Fibroblast of lung (primary cell): ENCODE measurements at places on chromosomes 4 and X.

DNA sequence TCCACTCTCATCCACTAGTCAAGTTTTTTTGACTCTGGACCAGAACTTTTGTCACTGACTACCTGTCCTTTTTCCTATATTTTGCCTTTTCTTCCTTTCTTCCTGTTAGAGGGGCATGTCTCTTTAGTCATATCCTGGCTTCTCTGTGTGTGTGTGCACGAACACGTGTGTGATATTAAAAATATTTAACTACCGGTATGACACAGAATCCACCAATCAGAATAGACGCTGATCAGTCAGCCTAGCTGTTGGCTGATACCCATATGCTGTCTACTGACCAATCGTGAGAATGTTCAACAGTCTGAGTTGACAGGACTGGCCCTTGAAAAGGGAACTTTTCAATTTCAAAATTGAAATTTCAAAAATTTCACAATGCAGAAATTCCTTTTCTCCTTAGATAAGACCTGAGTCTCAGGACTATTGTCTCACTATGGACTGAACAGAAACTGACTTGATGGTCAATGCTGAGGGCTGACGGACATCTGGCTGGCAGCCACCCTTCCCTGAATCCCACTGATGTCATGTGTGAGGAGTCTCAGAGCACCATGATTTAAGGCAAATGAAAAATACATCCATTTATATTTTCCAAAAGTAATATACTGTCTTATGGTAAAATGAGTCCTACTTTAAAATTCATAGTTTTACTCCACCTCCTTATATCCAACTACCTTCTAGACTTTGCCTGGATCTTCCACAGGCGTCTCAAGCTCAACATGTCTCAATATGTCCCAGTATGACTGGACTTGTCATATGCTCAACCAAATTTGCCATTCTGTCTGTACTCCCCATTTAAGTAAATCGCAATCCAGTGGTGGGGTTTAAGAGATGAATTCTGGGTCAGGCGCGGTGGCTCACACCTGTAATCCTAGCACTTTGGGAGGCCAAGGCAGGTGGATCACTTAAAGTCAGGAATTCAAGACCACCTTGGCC lies 78.0 kb downstream of the CHRNA9 start:
- DNase-seq: no peak

- peak; percentile 89 for DNase-seq
Observed at GRCh38 chr4:105022811-105023667, 123.6 kb upstream of the TET2 start.

- peak; percentile 68 for DNase-seq
Observed at GRCh38 chr4:182449186-182449929, 206.2 kb downstream of the TENM3 start.

DNA sequence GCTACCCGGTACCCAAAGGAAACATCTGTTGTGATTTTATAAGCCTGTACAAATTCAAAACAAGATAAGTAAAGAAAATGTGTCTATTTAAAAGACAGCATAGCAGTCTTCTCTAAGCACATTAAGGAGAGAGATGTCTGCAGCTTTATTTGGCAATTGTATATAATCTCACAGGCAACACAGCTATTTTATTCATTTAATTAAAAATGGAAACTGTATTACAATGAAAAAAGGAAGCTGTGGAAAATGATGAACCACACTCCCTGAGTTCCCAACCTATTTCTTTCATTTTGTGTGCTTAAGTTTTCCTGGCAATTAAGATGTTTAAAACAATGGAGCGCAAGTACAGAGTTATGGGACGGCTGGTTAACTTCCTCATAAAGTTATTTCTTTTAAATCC lies 78.4 kb downstream of the CBLL2 start:
- no peak for DNase-seq

- DNase-seq: no peak
Observed at GRCh38 chr4:55608591-55608990, 16.5 kb upstream of the PDCL2 start.

DNA sequence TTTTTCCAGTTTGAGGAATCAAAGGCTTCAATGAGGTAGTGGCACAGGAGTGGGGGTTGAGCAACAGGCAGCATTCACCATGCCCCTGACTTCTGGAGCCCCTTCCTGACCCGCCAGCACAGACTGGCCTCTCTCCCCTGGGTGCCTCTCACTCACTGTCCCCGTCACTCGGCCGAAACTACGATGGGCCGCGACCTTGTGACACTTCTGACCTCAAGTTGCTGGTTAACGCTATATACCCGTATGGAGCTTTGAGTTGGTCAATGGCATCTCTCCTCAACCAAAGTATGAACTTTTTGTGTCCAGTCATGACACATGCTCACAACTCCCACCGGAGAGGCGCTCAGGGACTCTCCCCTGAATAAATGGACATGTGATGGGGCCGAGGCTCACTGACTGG lies 72.1 kb downstream of the IRF2 start:
- DNase-seq: no peak

DNA sequence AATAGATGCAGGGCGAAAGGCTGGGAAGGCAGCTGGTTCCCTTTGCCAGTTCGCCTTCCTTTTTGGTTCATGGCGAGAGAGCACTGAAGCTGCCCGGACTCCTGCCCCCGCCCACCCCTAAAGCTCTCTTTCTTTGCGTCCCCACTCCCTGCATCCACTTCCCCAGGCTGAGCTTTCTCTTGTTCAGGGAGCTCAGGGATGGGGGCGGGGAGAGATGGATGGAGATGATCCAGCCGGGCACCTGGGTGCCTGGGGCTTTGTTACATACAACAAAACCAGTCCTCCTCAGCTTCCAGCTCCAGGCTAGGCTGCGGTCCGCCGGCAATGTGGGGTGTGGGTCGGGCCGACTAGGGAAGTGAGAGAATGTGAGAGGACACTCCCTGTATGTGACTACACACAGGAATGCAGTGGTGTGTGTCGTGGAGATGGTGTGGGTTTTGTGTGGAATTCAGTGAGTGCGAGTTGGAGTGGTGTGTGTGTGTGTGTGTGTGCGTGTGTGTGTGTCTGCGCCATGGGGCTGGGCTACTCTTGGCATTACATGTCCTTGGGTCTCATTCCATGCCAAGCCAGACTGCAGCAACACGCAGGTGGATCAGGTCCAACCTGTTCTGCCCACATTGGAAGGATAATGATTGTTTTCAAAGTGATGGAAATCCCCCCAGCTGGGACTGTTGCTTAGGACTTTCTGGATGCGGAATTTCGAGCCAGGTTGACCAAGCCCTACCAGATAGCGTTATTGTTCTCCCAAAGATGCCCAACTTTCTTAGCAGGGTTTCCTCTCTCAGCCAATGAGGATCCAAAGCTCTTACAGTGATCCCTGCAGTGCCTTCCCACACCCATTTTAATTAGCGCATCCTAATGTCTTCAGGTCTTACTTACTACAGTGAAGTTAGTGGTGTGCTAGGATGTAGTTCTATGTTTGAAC lies 149.4 kb upstream of the CHRDL1 start:
- no peak for DNase-seq

- no peak for DNase-seq
Observed at GRCh38 chr4:167421201-167421600, 186.9 kb upstream of the SPOCK3 start.
